ENCODE measurements at places on chromosomes 1 and 21. TPM values are rescaled to one million over a fixed set of nuclear protein-coding genes. Genes with fewer than 3 reads are reported as not detected.

OR2T11 gene
- polyA plus RNA-seq: 0.04 TPM

C1orf94 gene
- not detected for polyA plus RNA-seq

IL12RB2 gene
- polyA plus RNA-seq: 0.54 TPM

KRTAP19-3 gene
- not detected for polyA plus RNA-seq

BSND gene
- polyA plus RNA-seq: 4.5 TPM

OR2M3 gene
- 0.03 TPM for polyA plus RNA-seq

BACE2 gene
- 21.9 TPM for polyA plus RNA-seq

TTC22 gene
- 10.5 TPM for polyA plus RNA-seq

SMIM34 gene
- 1.5 TPM for polyA plus RNA-seq

MSH4 gene
- 0.70 TPM for polyA plus RNA-seq

AMY1A gene
- polyA plus RNA-seq: not detected

RHD gene
- 2.1 TPM for polyA plus RNA-seq

USP25 gene
- 47.9 TPM for polyA plus RNA-seq

TPTE gene
- polyA plus RNA-seq: not detected

ADAMTS1 gene
- polyA plus RNA-seq: 110 TPM

ISG20L2 gene
- 44.6 TPM for polyA plus RNA-seq

SGIP1 gene
- polyA plus RNA-seq: 11.7 TPM

HENMT1 gene
- 9.6 TPM for polyA plus RNA-seq

SLC45A3 gene
- 10.5 TPM for polyA plus RNA-seq

TCHHL1 gene
- polyA plus RNA-seq: not detected

USH2A gene
- polyA plus RNA-seq: 0.31 TPM

LORICRIN gene
- not detected for polyA plus RNA-seq

REG4 gene
- polyA plus RNA-seq: 1.4 TPM

KLHDC9 gene
- 20.3 TPM for polyA plus RNA-seq

GJA9 gene
- 0.47 TPM for polyA plus RNA-seq
